Stimulated activated CD4-positive, alpha-beta T cell treated with anti-CD3 and anti-CD28 coated beads, Interleukin-12 subunit alpha, Interleukin-12 subunit beta, amount 100 ng/mL, for 48 hours (primary cell): ENCODE measurements at places on chromosomes 11 and 22.

GRCh38 chr11:13940907-13941256 is 21.6 kb upstream of the SPON1 start:
- no peak for DNase-seq

DNA sequence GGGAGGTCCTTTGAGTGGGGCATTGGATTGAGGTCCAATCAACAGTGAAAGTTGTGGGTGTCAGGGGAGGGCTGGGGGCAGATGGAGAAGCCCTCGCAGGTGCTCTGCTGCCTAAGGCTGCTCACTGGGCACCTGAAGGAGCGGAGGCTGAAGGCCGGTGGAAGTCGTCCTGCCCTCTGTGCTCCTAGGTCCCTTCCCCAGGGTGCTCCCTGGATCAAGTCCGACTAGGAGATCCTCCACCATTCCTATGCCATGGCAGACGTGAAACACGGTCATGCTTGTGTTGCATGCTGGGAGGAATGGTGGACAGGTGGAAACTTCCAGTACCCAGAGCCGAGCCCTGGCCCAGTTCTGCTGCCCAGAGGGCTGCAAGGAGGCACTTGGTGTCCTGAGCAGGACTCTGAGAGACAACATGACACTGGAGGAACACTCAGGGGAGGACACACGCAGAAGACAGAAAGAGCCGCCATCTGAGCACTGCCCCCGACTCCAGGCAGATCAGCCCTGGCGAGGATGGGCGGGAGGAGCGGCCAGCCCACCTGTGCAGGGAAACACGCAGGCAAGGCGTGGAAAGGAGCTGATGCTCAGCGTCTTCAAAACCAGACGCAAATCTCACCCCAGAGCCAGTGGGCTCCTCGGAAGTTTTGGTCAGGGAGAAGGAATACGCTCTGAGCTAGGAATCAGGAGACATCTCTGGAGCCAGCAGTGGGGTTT is 786.8 kb downstream of the BRD1 start:
- DNase-seq: no peak

DNA sequence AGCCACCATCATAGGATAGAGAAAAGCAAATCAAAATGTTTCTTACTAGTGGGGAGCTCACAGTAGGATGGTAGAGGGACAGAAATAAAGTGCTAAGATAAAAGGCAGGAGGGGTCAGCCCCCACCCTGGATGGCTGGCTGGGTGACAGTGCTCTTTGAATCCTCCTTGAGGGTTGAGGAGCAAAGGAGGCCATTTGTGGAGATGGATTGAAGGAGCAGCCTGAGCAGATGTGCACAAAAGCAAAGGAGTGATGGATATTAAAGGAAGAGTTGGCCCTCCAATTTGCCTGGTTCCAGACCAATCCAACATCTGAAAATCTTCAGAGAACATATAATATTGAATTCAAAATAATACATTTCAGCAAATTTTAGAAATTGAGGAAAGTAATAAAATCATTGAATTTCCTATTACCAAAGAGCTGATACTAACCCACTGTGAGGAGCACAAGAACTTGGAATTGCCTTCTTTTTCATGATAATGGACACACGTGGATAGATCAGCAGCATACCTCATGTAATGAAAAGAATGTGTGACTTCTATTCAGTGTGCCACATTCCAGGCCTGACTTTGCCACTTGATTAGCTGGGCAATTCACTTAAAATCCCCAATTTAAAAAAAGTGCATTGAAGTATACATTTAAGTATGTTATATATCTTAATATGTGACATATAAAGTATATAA is 287.0 kb downstream of the FAT3 start:
- no peak for DNase-seq

DNA sequence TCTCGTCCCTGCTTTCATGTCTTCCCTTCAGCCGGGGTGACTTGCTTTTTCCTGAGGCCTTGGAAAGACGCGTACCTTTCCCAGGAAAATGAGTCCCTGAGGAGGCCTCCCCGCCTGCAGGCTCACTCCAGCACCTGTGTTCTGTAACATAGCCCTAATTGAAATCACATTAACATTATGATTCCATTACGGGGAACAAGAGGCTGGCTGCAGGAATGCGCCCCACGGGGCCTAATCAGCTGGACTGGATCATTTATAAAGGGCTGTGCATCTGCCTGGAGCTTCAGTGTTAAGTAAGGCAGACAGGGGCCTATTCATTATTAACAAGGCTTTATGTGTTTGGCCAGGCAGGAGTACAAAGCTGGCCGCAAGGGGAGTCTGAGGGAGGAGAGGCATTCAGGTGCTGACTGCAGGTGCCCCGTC is 41.9 kb upstream of the TSPAN18 start:
- no peak for DNase-seq

DNA sequence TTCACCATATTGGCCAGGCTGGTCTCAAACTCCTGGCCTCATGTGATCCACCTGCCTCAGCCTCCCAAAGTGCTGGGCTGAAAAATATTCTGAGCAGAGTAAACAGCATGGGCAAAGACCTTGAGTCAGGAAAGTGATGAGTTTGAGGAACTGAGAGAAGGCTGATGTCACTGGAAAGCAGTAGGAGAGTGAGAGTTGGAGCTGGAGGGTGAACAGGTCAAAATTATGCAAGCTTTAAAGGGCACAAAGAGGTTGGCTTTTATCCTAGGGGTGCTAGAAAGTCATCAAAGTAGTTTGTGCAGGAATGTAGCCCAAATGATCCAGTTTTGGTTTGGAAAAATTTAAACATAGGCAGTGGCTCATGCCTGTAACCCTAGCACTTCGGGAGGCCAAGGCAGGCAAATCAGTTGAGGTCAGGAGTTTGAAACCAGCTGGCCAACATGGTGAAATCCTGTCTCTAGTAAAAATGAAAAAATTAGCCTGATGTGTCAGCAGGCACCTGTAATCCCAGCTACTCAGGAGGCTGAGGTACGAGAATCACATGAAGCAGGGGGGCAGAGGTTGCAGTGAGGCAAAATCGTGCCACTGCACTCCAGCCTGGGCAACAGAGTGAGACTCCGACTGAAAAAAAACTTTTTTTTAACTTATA is 44.7 kb upstream of the CXCR5 start:
- no peak for DNase-seq

GRCh38 chr11:20066013-20066782 is 94.1 kb downstream of the DBX1 start:
- DNase-seq: no peak

DNA sequence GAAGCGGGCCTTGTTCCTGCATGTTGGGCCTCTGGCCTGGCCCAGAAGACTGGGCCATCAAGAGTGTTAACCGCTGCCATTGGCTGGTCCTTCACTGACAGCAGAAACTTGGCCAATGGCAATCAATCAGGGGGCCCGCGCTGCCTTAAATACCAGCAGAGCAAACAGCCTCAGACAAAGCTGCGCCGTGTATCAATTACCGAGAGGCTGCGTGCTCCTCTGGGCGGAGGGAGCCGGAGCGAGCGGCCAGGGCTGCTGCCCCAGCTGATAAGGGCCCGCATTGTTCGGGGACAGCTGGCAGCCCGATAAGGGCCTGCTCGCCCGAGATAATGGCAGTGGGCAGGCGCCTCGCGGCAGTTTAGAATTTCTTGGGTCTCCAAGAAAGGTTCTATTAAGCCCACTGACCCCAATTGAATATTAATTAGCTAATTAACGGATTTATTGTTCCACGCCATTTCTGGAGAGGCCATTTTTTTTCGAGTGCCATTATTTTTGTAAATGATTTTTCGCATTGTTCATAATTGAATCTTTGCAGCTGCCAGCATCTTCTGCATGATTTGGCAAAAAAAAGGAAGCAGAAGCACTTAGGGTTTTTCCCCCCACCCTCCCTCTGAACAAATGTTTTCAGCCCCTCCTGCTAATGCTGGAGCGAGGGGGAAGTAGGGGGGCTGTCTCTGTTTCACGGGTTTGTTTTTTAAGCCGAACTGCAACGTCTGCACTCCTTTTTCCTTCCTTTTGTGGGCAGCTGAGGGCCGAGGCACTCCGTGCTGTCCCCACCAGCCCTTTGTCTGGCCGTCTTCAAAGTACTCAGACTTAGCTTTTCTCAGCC is 37.6 kb upstream of the RIC3 start:
- DNase-seq: no peak

DNA sequence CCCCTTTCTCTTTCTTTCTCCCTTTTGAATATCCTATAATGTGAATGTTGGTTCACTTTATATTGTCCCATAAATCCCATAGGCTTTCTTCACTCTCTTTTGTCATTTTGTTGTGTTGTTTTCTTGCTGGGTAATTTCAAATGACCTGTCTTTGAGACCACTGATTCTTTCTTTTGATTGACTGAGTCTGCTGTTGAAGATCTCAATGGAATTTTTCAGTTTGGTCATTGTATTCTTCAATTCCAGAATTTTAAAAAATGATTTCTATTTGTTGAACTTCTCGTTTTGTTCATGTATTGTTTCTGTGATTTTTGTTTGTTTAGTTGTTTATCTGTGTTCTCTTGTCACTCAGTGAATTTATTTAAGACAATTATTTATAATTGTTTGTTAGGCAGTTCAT is 17.5 kb upstream of the FZD4 start:
- DNase-seq: no peak

DNA sequence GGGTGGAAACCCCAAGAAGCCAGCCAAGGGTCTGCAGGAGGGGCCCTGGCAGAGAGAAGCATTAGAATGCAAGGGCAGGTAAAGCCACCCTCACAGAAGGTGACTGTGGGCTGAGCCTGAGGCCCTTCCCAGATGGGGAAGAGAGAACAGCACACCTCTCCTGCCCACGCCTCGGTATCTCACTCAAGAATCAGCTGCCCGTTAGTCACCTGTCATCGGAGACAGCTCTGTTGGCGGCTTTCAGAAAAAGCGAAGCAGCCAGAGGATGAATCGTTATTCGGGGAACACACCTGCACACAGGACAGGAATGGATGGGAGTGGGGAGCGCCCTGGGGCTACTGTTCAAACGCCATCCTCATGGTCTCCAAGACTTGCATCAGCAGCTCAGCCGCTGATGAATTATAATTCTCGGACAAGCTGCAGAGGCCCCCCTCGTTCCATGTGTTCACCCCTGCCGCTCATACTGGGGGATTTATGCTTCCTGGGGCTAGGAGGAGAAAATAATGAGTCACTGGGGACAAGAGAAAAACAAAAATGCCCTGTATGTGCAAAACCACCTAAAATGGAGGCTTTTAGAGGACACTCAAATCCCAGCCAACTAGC is 21.6 kb upstream of the TMA7B start:
- no peak for DNase-seq

GRCh38 chr11:83317757-83318690 is 31.9 kb upstream of the CCDC90B start:
- no peak for DNase-seq

- DNase-seq: no peak
Observed at GRCh38 chr22:38972558-38972957, 9.6 kb upstream of the APOBEC3B start.

DNA sequence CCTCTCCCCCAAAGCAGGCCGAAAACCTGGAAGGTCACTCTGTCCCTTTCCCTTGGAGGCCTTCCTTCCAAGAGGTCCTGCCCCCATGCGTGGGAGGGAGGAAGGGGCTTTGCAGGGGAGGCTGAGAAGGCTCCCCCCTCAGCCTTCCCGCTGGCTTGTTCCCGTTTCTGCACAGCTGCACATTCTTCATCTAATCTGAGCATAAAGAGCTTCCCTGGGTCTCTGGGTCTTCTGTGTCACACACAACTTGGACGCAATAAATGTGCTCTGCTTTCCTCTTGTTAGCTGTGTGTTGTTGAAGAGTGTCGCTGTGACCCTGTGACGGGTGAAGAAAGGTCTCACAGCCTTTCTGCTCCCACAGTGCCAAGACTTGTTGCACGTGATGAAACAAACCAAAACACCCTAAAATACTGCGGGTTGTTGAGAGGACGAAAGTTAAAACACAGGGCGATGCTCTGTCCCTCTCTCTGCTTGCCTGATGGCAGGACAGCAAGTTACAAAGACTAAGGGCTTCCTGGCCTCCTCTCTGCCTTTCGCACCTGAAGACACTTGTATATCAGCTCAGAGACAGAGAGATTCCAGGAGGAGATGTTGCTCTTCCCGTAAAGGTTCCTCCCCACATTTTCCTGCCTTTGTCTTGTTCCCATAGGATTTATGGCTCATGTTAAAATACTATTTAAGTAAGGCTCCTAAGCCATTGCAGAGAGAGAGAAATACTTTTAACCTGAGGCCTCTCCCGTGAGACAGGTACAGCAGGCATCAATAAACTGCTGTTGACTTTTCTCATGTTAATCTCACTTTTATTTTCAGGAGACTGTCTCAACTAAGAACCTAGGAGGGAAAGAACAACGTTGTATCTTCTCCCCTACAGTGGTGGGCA is 15.4 kb upstream of the IFITM3 start:
- no peak for DNase-seq

DNA sequence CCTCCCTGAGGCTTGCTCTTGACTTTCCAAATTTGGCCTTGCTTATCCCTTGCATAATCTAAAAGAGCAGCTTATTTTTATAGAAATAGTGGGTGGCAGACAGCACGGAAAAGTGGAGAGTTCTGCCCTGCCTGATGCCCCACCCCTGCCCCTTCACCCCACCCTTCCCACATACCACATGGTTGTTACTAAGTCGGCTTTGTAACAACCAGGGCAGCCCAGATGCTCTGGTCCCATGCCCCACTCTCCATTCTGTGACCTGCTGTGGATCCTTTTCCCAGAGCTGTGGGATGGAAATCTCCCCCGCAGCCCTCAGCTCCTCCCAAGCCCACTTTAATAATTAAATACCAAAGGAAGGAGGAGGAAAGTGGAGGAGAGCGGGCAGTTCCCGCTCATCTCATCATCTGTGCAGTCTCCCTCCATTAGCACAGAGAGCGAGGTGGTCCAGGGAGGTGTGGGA is 10.9 kb downstream of the MRGPRF start:
- DNase-seq: no peak

- no peak for DNase-seq
Observed at GRCh38 chr11:115652094-115652493, 147.9 kb upstream of the CADM1 start.

DNA sequence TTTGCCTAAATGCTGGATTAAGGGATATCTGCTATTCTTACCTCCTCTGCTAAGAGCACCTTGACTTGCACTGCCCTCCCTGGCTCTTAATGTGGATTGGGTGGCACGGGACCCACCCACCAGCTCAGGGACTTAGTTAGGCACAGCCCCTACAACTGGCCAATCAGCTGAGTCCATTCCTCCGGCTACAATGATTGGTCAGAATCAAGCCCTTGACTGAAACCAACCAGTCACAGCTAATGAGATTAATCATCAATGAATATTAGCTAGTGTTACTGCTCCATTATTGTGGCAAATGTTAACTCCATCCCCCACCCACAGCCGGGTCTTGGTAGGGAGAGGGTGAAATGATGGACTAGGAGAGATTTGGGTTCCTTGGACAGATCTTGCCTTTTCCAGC is 328.0 kb downstream of the MN1 start:
- no peak for DNase-seq

DNA sequence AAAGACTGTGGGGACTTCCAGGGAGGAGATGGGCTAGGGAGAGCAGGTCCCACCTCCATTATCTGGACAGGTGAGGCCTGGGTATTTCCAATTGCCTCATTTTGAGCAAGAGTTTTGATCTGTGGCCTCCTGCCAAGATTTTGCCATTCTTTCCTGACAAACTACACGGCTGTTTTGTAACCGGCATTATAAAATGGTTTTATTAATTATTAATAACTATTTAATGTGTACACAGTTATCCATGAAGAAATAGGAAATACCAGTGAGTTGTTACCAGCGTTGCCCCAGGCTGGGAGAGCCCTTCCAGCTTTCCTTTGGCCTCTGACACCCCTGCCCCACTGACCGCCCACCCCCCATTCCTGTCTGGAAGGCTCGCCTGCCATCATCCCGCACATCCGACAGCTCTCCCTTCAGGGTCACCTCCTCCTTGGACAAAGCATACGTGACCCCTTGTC is 14.9 kb upstream of the SEC14L3 start:
- DNase-seq: no peak
